ENCODE measurements at places on chromosomes 1 and 21. TPM values are rescaled to one million over a fixed set of nuclear protein-coding genes. Genes with fewer than 3 reads are reported as not detected.

DNA sequence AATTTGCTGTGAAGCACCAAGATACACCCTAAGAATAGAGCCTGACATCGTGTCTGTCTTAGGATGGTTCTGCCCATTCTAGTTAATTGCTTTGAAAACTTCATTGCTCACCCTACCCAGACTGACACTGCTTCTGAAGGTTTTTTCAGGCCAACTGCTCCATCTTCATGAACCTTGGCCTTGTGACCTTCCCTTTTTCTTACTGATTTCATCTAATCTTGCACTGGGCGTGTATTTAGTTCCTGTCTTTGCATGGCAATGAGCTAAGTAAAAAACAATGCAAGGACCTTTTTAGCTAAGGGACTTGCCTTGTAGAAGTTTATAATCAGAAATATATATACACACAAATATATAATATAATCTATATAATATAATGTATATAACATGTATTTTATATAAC, 108.0 kb downstream of the PBX1 start:
- no peak overlapping the region for H3K4me3 ChIP-seq
- no peak for DNase-seq
- H3K27ac ChIP-seq, result no peak overlapping the region
- H3K4me1 ChIP-seq, result peaks cover 37% of the 10 kb centered on the region
- H3K27me3 ChIP-seq, result no peaks in the 10 kb centered on the region
- peaks cover 8% of the 10 kb centered on the region for H3K36me3 ChIP-seq

GRCh38 chr21:30718239-30718909, at the start of gene KRTAP21-3:
TSS of gene KRTAP21-3 (minus strand) at chr21:30718777. CDS start at chr21:30718759, 18 bp downstream.
- no peaks in the 10 kb centered on the region for H3K36me3 ChIP-seq
- H3K27ac ChIP-seq, result no peak within 1 kb of the TSS
- no peak for DNase-seq
- no peaks in the 10 kb centered on the region for H3K4me1 ChIP-seq
- no peaks in the 10 kb centered on the region for H3K27me3 ChIP-seq

GRCh38 chr1:151615711-151616504, 4.1 kb downstream of the SNX27 start:
- H3K27me3 ChIP-seq, result no peaks in the 10 kb centered on the region
- H3K4me1 ChIP-seq, result peaks cover 43% of the 10 kb centered on the region
- peaks cover 2% of the 10 kb centered on the region for H3K36me3 ChIP-seq
- no peak overlapping the region for H3K27ac ChIP-seq
- DNase-seq, result no peak
- H3K4me3 ChIP-seq, result no peak overlapping the region

DNA sequence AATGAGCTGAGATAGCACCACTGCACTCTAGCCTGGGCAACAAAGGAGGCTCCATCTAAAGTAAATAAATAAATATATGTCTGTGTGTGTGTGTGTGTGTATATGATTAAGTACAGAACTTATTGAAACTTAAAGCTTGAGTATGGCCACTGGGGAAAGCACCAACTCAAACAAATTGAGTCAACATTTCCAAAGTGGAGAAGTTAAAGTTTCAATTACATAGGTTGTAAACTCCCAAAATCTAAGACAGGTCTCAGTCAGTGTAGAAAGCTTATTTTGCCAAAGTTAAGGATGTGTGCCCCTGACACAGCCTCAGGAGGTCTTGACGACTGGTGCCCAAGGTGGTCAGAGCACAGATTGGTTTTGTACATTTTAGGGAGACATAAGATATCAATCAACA, 458.9 kb upstream of the RGS18 start:
- H3K27me3 ChIP-seq, result no peaks in the 10 kb centered on the region
- no peak for DNase-seq
- H3K4me3 ChIP-seq, result no peak overlapping the region
- peaks cover 23% of the 10 kb centered on the region for H3K4me1 ChIP-seq

The ZNF648 gene
- 0.81 TPM for total RNA-seq

The PLK3 gene
- total RNA-seq, result 11.8 TPM

The TMCO4 gene
- 16.4 TPM for total RNA-seq

The OR6N1 gene
- total RNA-seq, result not detected

The ERVH48-1 gene
- 0.91 TPM for total RNA-seq
